PC-3 (cell line): ENCODE measurements at places on chromosomes 16 and 17.

DNA sequence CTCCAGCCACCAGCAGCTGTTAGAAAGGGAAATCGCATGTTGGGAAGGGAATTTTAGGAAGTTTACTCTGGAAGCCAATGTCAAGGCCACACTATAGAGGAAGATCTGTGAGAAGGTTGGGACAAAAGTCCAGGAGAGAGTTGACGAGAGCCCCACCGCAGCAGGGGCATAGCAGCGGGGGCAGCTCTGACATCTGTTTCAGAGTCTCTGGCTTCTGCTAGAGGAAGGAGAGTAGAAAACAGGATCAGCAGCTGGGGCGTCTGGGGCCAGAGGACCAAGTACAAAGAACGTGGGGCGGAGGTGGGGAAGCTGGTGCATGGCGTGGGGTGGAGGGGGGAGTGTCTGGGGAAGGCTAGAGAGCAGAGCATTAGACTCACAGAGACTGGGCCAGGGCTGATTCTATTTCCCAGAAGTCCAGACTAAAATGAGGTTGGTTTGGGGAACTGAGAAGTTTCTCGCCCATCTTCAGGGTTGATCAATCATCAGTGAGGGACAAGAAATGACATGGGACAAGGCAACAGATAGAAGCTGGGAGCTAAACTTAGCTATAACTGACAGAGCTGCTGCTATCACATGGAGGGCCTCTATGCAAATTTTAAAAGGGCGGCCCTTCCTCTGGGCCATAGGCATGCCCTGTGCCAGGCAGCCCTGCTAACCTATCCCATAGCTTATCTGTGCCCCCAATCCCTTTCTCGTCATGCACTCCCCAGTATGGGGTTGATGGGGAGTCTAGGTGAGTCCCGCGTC is 1.2 kb downstream of the RABEP2 start:
- DNase-seq: no peak

DNA sequence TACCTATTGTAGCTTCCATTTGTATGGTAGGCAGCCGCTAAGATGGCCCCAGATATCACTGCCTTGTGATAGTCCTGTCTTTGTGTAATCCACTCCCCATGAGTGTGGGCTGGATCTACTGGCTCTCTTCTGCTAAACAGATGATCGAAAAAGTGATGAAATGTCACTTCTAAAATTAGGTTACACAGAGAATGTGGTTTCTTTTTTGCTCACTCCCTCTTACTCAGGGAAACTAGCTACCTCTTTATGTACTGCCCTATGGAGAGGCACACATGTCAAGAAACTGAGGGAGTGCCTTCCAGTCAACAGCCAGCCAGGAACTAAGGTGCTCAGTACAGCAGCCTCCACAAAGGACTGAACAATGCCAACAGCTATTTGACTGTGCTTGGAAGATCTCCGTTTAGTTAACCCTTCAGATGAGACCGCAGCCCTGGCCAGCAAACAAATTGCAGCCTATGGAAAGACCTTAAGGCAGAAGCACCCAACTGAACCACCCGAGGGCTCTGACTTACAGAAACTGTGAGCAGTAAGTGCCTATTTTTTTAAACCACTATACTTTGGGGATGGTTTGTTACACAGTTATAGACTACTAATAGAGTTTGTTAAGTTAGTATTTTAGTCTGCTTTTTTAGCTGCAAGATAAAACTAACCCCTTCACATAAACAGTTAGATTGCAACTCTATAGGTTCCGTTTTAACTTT is 113.2 kb upstream of the MAF start:
- DNase-seq: no peak

DNA sequence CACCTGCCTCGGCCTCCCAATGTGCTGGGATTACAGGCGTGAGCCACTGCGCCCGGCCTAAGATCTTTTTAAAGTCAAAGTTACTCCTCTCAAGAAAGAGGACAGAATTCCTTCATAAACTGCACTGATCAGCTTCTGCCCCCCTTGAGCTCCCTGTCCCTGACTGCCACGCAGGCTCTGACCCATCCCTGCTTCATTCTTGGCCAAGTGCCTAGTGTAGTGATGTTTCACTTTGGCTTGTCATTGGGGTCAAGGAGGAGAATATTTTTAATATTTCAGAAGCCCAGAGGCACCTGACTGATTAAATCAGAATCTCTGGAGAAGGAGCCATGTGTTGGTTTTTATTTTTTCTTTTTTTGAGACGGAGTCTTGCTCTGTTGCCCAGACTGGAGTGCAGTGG is 9.1 kb downstream of the MRM1 start:
- no peak for DNase-seq

DNA sequence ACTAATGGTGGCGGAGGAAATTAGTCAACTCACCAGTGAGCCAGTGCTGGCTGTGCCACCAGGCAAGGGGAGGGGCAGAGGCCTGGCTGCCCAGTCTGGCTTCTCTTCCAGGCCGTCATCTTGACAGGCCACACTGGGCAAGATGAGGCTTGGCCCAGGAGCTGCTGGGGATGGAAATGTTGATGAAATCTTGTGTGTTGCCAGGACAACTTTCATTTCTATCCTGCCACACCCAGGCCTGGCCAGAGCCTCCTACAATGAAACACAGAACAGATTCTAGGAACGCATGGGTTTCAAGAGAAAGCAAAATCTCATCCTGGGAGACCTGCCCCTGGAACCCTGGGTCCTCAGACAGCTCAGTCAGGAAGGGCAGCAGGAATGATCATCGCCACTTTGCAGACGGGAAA is 9.3 kb downstream of the HEXIM2 start:
- DNase-seq: peak; percentile 88

DNA sequence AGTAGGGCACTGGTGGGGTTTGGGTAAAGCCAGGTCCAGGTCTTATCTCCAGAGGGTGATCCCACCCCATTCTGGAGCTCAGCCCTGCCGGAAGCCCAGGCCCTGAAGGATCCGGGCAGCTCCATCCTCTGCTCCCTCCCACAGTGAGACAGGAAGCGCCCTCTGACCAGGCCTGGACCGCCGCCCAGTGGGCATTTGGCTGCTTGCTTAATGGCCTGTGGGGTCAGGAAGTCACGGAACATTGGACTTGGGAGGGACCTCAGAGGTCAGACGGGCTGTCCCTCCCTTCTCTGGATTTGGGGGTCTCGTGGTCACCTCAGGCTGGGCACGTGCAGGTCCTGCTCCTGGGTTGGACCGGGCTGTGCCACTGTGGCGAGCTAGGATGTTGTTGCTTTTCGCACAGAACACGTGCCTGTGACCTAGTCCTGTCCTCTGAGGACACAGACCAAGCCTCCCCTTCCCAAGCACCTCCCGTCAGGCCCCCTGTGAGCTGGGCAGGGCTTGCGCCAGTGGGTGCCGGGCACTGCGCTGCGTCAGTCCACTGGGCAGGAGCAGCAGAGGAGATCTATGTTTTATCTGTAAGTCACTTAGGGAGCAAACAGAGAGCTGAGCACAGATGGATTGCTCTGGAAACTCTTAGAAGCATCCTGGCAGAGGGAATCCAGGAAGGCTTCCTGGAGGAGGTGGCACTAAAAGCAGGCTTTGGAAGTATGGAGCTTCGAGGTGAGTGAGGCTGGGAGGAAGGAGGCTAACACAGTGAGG is 49.4 kb upstream of the GSE1 start:
- DNase-seq: peak; percentile 4
